ENCODE measurements at places on chromosomes 3 and 15. TPM values are rescaled to one million over a fixed set of nuclear protein-coding genes. Genes with fewer than 3 reads are reported as not detected.

- DNase-seq: peak; percentile 27
Measured at GRCh38 chr15:79431636-79432344, at the start of gene MINAR1. TSS of gene MINAR1 (plus strand) at chr15:79432336. CDS start at chr15:79456148, 23,812 bp downstream.

- DNase-seq: peak; percentile 20
Measured at GRCh38 chr15:31811641-31812040, 218.7 kb upstream of the CHRNA7 start.

The GOLGA8H gene
- total RNA-seq: 13.1 TPM

DNA sequence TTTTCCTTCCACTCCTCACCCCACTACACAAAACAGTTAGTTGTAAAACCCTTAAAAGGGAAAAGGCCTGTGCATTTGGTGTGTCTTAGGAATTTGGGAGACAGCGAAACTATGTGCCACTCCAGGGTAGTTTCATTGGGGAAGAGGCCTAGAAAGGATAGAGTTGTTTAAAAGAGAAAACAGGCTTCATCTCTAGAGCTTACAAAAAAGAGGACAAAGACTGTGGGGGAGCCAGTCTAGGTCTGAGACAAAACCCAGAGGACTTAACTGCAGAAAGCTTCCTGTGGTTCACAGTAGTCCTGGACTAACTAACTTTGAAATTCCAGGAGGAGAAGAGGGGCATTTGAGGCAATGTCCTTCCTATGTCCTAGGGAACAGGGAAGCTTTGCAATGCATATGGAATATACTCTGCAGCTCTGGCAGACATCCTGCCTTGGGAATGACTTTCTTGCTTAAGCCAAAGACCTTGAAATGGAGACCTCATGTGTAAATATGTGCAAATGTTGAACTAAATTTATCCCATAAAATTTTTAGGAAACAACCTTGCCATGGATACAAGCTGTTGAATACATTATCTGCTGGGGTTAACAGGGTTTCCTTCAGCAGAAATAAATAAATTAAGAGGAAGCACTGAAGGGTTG is 159.4 kb downstream of the LSAMP start:
- DNase-seq: no peak

DNA sequence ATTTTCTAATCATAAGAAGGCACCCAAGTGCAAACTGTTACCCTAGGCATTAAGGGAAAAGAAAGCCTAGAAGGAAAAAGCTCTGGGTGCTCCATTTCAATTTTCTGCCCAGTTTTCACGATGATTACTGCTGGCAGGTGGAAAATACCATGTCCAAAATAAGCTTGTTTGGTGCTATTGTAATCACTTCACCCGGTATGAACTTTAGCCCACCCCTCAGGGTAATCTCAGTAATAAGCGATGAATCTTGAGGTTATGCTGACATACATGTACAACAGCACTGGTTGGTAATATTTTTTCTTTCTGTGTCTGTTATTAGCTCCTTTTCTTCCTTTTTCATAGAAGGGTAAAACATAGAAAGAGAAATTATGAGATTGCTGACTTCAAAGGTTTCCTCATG is 88.6 kb upstream of the MEX3B start:
- no peak for DNase-seq

GRCh38 chr3:56878074-56878473 is 76.3 kb upstream of the ARHGEF3 start:
- peak; percentile 31 for DNase-seq

GRCh38 chr3:124260206-124260915 is 268.4 kb upstream of the ROPN1 start:
- DNase-seq: peak; percentile 61

DNA sequence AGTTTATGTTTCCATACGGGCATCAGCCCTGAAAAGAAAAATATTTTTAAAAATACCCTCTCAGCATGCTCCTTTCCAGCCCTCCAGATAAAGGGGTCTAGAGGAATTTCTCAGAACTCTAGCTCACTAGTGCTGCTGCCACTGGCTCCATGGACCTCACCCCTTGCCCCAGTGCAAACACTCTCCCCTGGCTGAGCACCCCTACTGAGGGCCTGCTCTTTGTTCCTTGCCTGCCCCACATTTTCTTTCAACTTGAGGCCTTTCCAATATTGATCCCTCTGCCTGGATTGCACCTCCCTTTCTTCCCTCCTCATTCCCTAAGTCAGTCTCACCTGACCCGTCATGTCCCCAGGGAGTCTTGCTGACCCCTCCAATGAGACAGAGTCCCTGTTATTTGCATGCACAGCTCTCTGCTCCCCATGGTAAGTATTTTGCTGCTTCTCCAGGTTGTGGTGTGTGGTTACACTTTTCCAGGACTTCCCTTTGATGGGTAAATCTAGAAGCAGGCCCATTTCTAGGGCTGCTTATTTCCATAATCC is 196.5 kb downstream of the EPHB1 start:
- no peak for DNase-seq

GRCh38 chr3:4416427-4416945 is 50.6 kb downstream of the SUMF1 start:
- DNase-seq: no peak

- no peak for DNase-seq
Measured at GRCh38 chr15:96023081-96023480, 307.4 kb upstream of the NR2F2 start.

The PLD1 gene
- 27.4 TPM for total RNA-seq

DNA sequence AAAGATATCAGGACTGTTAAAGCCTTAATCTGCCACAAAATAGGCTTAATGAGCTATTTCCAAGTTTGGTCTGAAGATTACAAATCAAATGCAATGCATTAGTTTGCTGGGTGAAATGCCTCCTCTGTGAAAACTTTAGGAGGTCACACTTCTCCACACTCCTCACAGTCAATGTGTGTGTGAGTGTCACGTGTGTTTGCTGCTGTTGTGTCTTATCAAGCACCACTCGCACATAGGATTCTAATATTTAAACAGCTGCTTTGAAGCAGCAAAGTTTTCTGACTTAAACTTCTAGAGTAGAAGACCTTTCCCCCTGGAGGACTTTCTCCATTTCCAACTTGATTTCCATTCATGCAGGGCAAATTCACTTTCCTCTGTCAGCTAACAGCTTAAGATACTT is 203.2 kb upstream of the PEX5L start:
- DNase-seq: no peak

The DISP2 gene
- 4.4 TPM for total RNA-seq

DNA sequence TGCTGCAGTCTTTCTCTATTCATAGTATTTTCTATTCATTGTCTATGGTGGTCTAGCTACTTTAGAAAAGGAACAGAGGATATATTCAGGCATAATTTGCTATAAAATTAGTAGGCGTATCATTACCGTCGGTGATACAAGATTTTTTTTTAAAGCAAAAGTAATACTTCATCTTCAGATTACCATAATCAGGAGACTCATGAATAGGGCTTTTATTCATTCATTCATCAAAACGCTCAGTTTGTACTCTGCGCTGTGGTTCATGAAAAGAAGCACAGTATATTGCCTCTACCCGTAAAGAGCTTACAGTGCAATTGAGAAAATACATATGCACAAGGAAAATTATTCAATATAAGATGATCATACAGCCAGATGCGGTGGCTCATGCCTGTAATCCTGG is 136.7 kb upstream of the CHRM5 start:
- no peak for DNase-seq

DNA sequence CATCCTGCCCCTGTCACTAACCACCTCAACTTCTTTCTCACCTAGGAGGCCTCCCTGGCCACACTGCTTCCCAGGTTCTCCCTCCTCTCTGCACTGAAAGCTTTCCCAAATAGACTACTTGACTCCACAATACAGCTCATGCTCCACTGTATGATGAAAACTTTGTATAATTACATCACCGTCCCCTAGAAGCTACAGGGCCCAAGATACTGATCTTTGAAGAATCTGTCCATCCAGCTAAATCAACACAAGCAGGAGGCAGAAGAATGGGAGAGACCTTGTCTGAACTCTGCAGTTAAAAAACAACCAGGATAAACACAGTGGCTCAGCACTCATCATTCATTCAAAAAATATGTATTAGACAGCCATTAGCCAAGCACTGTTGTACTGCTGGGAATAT is 26.4 kb upstream of the RPS17 start:
- no peak for DNase-seq

DNA sequence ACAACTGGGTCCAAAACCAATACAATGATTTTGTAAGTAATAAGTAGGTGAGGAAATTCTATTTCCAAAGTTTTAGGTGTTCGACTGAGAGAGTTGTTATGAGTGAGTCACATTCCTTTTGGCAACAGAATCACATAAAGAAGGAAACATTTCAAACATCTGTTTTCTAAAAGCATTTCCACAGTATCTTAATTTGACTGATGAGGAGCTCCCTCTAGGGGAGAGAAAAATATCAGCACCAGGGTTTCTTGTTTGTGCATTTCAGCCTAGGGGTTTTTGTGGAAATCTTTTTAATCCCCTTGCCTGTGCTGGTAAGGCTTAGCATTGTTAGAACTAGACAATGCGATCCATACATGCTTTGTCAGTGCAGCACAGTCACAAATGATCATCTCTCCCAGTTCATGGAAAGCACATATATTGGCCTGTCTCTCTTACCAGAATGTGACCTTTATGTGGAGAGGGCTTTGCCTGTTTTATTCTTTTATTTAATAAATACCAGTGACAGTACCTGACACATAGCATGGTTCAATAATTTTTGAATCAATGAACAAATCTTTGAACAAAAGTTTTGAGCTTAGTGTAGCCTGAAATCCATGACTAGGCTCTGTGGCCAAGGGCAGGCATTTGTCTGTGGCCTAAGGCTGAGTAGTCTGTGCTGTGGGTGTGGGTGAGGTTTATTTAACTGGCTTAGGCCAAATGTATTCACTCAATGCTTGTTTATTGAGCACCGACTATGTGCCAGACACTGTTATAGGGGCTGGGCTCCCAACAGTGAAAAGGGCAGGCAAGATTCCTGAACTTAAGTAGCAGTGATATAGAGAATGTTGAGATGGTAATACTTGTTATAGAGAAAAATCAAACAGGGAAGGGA is 21.1 kb upstream of the IQCF6 start:
- DNase-seq: peak; percentile 21

DNA sequence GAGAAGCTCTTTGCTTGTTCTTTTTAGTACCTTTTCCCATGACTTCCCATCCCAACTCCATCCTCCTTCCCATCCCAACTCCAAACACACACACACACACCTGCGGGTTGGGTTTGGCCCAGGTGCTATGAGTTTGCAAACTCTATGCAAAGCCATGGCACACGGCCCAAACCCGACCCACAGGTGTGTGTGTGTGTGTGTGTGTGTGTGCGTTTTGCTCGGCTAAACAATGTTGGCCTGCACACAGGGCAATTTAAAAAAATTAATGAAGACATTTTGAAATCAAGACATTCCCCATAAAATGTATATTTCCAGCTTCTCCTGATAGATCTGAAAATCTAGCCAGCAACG is 103.7 kb upstream of the TLE3 start:
- no peak for DNase-seq

GRCh38 chr3:196096382-196096953 is 14.6 kb upstream of the TFRC start:
- DNase-seq: no peak

The CKMT1B gene
- 0.56 TPM for total RNA-seq

- DNase-seq: no peak
Measured at GRCh38 chr3:190458040-190458439, 8.3 kb upstream of the TMEM207 start.

GRCh38 chr15:29857221-29857789 is 35.0 kb upstream of the TJP1 start:
- DNase-seq: no peak

The APOD gene
- total RNA-seq: 55.0 TPM

The ISLR2 gene
- 17.7 TPM for total RNA-seq

- no peak for DNase-seq
Measured at GRCh38 chr3:835096-835495, 257.7 kb upstream of the CNTN6 start.

DNA sequence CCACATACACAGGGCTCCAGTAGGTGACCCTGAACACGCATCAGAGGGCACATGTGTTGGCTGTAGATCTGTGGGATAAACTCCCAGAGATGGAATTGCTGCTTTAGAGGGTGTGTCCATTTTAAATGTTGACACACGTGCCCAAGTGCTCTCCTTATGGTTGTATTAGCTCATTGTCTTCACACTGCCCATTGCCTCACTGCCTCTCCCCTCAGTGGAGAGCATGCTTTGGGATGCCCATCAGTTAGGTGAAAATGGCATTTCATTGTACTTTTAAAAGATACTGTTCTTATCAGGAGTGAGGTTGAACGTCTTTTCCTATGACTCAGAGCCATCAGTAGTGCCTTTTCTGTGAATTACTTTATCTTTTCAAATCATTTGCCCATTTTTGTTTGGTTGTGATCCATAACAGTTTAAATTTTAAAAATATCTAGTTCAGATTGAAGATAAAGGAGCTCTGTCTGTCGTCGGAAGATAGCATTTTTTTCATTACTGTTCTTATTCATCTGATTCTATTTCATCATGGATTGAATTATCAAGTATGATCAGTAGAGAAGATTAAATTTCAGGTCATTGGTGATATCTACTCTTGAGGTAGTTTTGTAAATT is 120.7 kb downstream of the CHDH start:
- DNase-seq: no peak

DNA sequence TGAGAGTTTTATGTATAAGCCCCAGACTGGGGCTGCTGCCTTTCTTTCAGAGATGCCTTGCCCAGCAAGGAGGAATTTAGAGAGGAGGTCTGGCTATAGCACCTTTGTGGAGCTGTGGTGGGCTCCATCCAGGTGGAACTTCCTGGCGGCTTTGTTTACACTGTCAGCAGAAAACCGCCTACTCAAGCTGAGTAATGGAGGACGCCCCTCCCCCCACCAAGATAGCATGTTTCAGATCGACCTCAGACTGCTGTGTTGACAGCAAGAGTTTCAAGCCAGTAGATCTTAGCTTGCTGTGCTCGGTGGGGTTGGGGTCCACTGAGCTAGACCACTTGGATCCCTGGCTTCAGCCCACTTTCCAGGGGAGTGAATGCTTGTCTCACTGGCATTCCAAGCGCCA is 155.6 kb downstream of the STXBP5L start:
- no peak for DNase-seq

The TRH gene
- 0.87 TPM for total RNA-seq

The PPM1L gene
- total RNA-seq: 27.7 TPM

DNA sequence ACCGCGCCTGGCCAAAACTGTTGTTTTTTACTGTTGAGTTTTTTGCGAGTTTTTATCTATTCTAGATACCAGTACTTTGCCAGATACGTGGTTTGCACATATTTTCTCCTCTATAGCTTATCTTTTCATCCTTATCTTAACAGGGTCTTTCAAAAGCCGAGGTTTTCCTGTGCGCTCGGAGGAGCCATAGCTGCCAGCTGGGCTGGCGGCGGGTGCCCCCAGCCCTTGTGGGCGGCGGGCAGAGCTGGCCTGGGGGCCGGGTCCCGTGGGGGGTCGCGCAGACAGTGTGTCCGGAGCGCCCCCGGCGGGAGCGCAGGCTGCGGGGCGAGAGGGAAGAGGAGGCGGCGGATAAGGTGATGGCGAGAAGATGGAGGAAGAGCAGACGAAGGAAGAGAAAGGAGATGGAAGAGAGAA is 11.1 kb upstream of the EIF4A2 start:
- DNase-seq: no peak

- no peak for DNase-seq
Measured at GRCh38 chr15:98150084-98150483, 189.6 kb downstream of the ARRDC4 start.
